Tibial nerve (tissue), 4 donors: ENCODE measurements at places on chromosomes 5 and 9. TPM values are rescaled to one million over a fixed set of nuclear protein-coding genes. Genes with fewer than 3 reads are reported as not detected.

GRCh38 chr5:136022965-136023364 is 5.8 kb upstream of the TGFBI start:
- no peak for DNase-seq
- H3K27ac ChIP-seq, result no peak overlapping the region
- peaks cover 3% of the 10 kb centered on the region for H3K4me1 ChIP-seq
- H3K36me3 ChIP-seq, result no peaks in the 10 kb centered on the region

DNA sequence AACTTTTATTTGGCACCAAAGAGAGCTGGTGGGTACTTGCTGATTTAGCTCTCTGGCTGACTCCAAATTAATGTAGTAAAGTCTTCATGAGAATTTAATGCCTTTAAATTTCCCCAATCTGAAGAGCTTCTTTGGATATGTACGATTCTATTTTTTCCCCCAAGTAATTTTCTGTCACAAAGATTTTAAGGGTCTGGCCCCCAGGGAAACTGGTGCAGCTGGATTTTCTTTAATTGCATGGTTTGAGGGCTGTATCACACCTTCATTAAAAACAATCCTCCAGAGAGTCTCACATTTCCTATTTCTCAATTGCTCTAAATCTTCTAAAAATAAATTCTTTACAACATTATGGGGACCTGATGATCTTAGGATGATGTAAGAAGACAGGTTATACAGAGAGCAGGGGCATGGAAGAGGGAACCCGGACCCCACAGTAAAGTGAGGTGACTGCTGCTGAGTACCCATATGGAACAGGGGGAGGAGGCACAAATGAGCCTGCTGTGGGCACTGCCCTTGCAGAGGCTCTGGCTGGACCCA is 158.9 kb downstream of the ENTREP1 start:
- no peak for DNase-seq
- no peak overlapping the region for H3K4me3 ChIP-seq
- no peak overlapping the region for H3K27ac ChIP-seq
- H3K4me1 ChIP-seq, result no peaks in the 10 kb centered on the region
- H3K27me3 ChIP-seq, result no peaks in the 10 kb centered on the region

- no peaks in the 10 kb centered on the region for H3K36me3 ChIP-seq
- no peak for DNase-seq
- H3K27ac ChIP-seq, result no peak overlapping the region
- no peak overlapping the region for H3K4me3 ChIP-seq
- no peaks in the 10 kb centered on the region for H3K27me3 ChIP-seq
- H3K4me1 ChIP-seq, result no peaks in the 10 kb centered on the region
These were observed 845 bp downstream of the ADGRD2 start for GRCh38 chr9:124450931-124451661.

DNA sequence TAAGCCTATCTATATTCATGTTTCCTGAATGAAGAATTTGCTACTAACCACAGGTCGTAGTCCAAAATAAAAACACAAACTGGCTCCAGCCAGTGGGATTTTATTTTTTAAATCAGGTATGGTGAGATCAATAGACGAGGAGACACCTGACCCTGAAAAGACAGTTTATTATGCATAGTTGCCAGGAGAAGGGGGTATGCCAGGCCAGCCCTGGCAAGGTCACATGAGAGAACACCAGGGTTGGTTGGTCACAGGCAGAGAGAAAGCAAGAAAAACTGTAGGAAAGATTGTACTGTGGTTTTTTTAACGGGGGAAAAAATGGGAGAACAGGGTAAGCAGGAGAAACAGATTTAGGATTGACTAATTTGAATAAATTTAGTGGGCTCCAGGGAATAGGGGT is 125.3 kb downstream of the CDH18 start:
- no peak overlapping the region for H3K27ac ChIP-seq
- H3K36me3 ChIP-seq, result no peaks in the 10 kb centered on the region
- no peak overlapping the region for H3K4me3 ChIP-seq
- no peak for DNase-seq
- H3K4me1 ChIP-seq, result no peaks in the 10 kb centered on the region
- no peaks in the 10 kb centered on the region for H3K27me3 ChIP-seq

DNA sequence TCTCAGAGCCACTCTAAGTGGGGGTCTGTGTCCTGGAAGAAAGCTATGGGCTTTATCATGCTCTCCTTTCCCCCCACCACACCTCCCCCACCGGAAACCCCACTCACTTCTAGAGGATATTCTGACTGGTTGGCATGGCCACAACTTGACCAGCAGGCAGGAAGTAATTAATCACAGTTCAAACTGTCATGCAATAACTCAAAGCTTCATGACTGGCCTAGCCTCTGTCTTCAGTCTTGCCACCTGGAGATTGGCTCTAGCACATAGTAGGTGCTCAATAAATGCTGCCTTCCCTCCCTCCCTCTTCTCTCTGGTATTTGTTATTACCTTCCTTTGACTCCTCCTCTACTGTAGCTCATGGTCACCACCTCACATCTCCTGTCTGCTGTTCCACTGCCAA is 124.7 kb downstream of the GABBR2 start:
- H3K27ac ChIP-seq, result no peak overlapping the region
- DNase-seq, result no peak
- no peak overlapping the region for H3K4me3 ChIP-seq

DNA sequence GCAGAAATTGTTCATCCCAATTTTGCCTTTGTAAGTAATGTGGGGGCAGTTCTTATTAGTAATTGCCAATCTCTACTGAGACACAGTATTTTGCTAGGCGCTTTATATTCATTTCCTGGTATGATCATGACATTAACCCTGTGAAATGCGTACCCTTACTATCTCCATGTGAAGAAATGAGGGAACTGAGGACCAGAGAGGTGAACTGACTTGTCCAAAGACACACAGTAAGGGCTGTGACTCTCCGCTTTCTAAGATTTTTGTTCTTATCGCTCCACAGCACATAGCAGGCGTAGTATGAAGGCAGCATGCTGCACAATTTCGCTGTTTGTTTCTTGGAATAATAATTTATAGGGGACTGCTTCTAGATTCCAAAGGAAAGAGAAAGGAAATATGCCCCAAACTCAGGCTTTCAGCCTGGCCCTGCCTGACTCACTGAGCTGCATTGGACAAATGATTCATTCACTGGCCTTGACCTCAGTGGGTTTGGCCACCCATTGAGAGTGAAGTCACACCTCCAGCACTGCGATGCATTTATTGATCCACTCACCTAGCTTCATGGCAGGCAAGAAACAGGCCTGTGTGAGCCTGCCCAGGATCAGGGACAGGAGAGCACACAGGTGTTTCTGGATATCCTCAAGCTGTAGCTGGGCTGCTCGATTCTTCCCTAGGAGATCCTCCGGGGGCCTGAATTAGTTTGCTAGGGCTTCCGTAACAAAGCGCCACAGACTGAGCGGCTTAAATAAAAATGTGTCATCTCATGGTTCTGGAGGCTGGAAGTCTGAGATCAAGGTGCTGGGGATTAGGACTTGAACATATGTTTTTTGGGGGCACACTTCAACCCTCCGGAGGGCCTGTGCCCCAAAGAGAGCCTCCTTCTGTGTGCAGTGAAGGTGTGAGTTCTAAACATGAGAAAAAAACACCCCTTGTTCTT is 7.2 kb upstream of the DUSP1 start:
- peak overlapping the region; percentile 67 for H3K27ac ChIP-seq
- H3K36me3 ChIP-seq, result no peaks in the 10 kb centered on the region
- H3K4me3 ChIP-seq, result no peak overlapping the region
- no peaks in the 10 kb centered on the region for H3K27me3 ChIP-seq

- H3K4me1 ChIP-seq, result no peaks in the 10 kb centered on the region
- no peak for DNase-seq
- no peak overlapping the region for H3K4me3 ChIP-seq
- no peaks in the 10 kb centered on the region for H3K27me3 ChIP-seq
- H3K27ac ChIP-seq, result no peak overlapping the region
These were observed 108.4 kb downstream of the ALDH1A1 start for GRCh38 chr9:72844440-72844768.

GRCh38 chr5:113031557-113031956 is 55.0 kb downstream of the DCP2 start:
- H3K36me3 ChIP-seq, result no peaks in the 10 kb centered on the region
- no peak for DNase-seq
- H3K4me3 ChIP-seq, result no peak overlapping the region
- no peak overlapping the region for H3K27ac ChIP-seq

DNA sequence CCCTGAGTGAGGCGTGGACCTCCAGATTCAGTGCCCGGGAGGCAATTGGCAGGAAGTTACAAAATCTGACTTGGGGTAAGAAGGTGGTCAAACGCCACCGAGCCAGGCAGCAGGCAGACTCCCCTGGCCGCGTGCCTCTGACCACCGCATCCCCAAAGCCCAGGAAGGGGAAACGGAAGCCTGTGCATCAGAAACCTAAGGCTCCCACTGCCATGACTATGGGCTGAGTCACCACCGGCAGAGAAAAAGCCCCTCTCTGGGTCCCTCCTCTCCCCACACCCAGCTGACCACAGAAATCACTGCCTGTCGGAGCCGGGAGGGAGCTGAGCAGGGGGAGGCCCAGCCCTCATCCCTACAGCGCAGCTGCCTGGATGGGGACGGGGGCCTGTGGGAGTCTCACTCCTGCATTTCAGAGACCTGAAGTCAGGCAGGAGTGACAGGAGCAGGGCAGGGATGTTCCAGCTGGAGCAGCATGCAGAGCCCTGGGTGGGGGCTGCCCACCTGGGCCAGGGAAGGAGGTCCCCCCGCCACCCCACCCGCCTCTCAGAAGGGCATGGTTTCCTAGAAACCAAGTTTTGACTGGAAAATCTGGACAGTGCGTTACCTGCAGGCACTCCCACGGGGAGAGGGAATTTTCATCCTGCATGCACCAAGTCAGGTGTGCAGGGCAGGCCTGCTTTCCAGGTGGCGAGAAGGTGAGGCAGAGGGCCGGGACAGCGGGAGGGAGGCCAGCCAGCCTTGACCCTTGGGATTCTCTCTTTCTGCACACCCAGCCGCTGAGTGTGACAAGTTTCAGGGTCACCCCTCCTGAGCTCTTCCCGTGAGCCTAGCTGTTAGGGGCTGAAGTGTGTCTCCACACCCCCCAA is 68.2 kb downstream of the LRSAM1 start:
- H3K36me3 ChIP-seq, result peaks cover 12% of the 10 kb centered on the region
- H3K4me1 ChIP-seq, result no peaks in the 10 kb centered on the region
- no peak for DNase-seq
- no peaks in the 10 kb centered on the region for H3K27me3 ChIP-seq
- no peak overlapping the region for H3K4me3 ChIP-seq

GRCh38 chr9:20729523-20729922 is 45.5 kb downstream of the FOCAD start:
- DNase-seq, result no peak
- no peak overlapping the region for H3K4me3 ChIP-seq
- no peaks in the 10 kb centered on the region for H3K36me3 ChIP-seq

DNA sequence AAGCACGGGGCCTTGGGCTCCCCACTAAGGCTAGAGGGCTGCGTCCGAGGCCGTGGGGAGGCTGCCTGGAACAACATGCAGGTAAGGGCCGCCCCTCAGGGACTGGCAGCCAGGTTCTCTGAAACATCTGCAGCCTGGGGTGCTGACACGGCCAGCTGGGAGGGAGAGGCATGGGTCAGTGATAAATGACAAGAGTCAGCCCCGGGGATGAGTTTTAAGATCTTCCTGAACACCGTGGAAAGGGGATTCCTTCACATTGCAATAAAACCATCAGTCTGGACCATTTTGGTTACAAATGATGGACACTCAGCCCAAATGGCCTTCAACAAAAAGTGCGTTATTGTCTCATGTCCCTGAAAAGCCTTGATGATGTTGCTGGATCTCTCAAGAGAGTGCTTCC is 32.9 kb upstream of the SAP30L start:
- no peaks in the 10 kb centered on the region for H3K27me3 ChIP-seq
- no peaks in the 10 kb centered on the region for H3K4me1 ChIP-seq
- DNase-seq, result no peak
- H3K27ac ChIP-seq, result no peak overlapping the region
- no peaks in the 10 kb centered on the region for H3K36me3 ChIP-seq
- H3K4me3 ChIP-seq, result no peak overlapping the region

GRCh38 chr5:87307796-87308423 is 40.2 kb downstream of the RASA1 start:
- no peak for DNase-seq
- H3K27ac ChIP-seq, result no peak overlapping the region
- no peaks in the 10 kb centered on the region for H3K27me3 ChIP-seq
- no peaks in the 10 kb centered on the region for H3K4me1 ChIP-seq

The FAM200C gene
- total RNA-seq, result 5.7 TPM

The ADRB2 gene
- 7.2 TPM for total RNA-seq

The IFNB1 gene
- total RNA-seq, result not detected

The RFK gene
- 8.8 TPM for total RNA-seq
